ENCODE measurements at places on chromosomes 2 and 18.

- no peak for DNase-seq
Observed at GRCh38 chr2:207504513-207505170, 25.1 kb upstream of the CREB1 start.

DNA sequence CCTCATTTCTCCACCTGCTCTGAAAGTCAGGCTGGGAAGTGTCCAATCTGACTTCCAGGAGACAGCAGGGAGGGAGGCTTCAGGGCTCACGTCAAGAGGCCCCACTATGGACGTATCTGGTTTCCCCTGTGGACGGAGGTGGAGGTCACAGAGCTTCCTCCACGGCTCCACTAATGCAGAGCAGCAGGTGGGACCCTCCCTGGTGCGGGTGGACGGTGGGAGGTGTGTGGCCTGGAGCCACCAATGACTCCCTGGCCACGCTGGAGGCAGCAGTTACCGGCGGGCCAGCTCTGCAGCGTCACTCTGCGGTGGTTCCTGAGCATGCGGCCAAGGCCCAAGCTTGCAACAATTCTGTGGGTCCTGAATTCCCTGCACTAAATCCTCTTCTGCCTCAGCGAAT is 9.0 kb downstream of the CRACDL start:
- no peak for DNase-seq

- no peak for DNase-seq
Observed at GRCh38 chr18:27075828-27076227, 109.3 kb downstream of the CHST9 start.

- no peak for DNase-seq
Observed at GRCh38 chr2:149446748-149447147, 116.4 kb downstream of the LYPD6 start.
